Small intestine (tissue), 16 donors: ENCODE measurements at places on chromosomes 7 and 10. TPM values are rescaled to one million over a fixed set of nuclear protein-coding genes. Genes with fewer than 3 reads are reported as not detected.

The RNF148 gene
- polyA plus RNA-seq: 0.07 TPM

The CALML5 gene
- not detected for polyA plus RNA-seq

DNA sequence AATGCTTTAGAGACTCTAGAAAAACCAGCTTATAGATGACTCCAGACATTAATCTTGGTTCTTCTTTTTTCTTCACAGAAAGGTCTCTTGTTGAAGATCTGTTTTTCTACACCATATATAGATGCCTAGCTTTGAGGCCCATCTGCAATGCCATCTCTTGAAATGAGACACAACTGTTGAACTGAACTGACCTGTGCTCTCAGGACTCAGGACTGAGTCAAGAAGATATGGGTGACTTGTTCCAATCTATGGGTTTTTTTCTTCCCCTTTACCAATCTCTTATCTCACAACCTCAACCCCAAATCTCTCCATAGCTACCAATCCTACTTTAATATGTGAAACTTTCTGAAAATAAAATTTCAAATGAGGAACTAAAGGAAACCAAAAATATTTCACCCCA lies 194.7 kb downstream of the SNX13 start:
- DNase-seq: no peak

GRCh38 chr10:17811146-17811865 lies 2.2 kb downstream of the MRC1 start:
- no peak for DNase-seq

DNA sequence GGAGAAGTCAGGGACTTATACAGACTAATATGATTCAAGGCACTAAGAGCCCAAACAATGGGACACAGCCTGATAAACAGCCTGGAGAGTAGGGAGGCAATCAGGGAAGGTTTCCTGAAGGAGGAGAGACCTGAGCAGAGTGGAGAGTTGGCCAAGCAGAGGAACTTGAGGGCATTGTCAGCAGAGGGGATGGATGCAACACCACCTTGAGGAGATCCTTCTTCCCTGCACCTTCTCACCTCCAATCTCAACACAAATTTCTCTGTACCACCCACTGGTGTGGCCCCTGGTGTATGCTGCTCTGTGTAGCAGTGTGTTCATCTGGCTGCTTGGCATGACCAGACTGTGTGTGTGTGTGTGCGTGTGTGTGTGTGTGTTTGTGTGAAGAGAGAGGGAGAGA lies 146.2 kb downstream of the WDR11 start:
- DNase-seq: no peak

DNA sequence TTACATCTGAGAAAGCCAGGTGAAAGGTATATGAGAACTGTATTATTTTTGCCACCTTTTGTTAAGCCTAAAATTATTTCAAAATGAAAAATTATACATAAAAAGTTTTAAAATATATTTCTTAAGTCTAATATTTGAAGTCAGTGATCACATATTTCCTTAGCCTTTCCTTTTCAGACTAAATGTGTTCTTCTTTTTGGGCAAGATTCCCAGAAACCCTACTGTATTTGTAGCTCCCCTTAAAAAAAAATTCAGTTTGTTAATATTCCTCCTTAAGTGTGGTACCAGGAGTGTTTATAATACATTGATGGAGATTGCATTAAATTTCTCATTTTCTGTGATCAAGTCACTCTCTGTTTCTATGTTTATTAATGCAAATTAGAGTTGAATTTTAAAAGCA lies 22.8 kb downstream of the DNAJC1 start:
- no peak for DNase-seq

GRCh38 chr10:69908124-69908523 lies 106.4 kb downstream of the COL13A1 start:
- no peak for DNase-seq

The IMPDH1 gene
- 11.3 TPM for polyA plus RNA-seq

DNA sequence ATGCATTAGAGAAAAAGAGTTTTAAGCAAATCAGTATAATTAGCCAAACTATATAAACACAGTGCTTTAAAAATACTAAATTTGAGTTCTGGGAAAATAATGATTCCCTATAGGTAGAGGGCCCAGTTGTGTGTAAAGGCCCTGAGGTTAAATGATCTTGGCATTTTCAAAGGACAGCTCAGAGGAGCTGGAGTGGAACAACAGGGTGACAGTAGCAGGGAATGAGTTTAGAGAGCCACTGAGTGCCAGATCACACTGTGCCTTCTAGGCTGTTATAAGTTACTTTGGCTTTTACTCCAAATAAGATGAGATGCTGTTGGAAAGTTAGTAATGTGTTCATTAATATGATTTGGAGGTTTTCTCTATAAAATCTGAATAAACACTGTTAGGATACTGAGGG lies 34.6 kb downstream of the VWDE start:
- DNase-seq: no peak

DNA sequence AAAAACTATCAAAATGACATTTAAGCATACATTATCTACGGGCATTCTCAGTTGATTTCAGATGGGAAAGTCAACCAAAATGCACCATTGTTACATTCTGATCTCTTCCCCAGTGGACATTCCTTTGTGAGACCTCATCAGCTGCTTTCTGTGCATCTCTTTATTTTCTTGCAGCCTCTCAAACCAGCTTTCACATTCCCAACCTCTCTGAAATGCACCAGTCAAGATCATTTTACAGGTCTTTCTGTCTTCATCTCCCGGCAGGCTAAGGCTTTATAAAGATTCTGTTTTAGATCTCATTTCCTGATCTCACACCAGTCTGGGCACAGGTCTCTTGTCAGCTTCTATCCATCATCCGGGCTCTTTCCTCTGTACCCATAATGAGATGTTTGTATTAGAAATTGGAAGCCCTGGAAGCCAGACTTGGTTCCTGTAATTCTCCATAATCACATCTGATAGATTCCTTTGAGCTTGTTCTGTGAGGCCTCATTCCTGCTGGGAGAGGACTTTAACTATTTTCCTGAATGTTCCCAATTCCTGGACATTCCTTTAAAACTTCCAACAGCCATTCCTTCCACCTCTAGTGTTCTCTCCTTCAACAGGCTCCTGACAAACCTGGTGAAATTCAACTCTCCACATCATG lies 44.3 kb upstream of the ARL4A start:
- no peak for DNase-seq

DNA sequence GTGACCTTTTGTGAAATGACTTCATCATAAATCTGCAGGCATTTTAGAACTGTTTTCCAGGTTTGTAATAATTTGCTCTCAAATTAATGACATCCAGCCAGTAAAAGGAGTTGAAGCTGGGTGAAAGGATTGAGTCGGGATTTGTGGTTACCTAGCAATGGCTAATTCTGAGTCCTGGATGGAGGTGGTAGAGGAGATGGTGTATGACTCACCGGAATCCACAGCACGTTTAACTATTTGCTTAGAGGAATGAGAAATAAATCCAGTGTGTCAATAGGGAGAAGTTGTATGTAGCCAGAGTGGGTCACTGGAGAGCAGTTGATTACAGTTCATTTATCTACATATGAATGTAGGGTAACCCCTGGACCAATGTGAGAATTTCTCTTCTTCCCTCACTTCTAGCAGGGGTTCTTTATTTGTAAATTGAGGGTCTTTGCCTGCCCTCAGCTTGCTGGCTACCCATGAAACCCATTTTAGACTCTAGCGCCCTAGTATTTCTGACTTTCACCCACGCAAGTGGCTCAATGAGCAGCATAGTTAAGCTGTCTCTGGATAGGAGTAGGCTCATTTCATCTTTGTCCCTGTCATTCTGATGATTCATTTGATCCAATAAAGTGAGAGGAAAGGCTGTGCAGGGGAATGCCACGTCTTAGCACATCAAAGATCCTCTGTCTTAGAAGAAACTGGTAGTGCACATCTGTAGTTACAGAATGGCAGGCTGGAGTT lies 547.8 kb downstream of the SORCS3 start:
- peak; percentile 1 for DNase-seq

GRCh38 chr7:112290065-112290464 lies 83.6 kb downstream of the ZNF277 start:
- no peak for DNase-seq

The SPACDR gene
- 1.2 TPM for polyA plus RNA-seq

DNA sequence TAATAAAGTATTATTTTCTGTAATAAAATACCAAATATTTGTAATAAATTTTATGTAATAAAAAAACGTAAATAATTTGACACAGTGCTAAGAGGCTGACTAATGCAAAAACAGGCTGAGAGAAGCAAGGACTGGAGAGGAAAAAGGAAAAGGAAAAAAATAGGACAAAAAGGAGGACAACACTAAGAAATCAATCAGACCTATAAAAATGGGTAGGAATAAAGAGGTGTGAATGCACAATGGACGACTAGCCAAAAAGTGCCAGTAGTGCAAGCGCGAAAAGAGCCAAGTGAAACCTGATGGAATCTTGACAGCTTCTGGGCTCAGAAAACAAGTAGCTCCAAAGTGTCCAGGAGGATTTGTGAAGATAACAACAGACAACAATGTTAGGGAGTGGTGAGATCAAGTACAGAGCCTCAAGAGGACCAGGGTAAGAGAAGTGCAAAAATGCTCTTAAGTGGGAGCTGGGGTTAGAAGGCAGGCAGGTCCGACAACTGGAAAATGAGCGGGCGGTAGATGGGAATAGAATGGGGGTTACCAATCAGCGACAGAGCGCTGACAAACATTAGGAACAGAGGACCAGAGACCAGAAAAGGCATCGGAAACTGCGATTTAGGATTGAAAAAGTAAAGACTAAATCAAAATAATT lies 1.2 kb downstream of the BRAF start:
- DNase-seq: peak; percentile 58

GRCh38 chr7:20301311-20301939 lies 29.3 kb upstream of the ITGB8 start:
- DNase-seq: no peak

GRCh38 chr10:62805231-62806099 lies 945 bp downstream of the ADO start:
- DNase-seq: peak; percentile 48

The PDE6C gene
- polyA plus RNA-seq: 0.28 TPM

- no peak for DNase-seq
Observed at GRCh38 chr7:113790025-113790424, 128.8 kb downstream of the PPP1R3A start.

GRCh38 chr10:11057018-11057417 lies 39.3 kb downstream of the CELF2 start:
- no peak for DNase-seq

- no peak for DNase-seq
Observed at GRCh38 chr10:73991884-73992245, 6.1 kb upstream of the VCL start.

The MKLN1 gene
- 17.6 TPM for polyA plus RNA-seq

DNA sequence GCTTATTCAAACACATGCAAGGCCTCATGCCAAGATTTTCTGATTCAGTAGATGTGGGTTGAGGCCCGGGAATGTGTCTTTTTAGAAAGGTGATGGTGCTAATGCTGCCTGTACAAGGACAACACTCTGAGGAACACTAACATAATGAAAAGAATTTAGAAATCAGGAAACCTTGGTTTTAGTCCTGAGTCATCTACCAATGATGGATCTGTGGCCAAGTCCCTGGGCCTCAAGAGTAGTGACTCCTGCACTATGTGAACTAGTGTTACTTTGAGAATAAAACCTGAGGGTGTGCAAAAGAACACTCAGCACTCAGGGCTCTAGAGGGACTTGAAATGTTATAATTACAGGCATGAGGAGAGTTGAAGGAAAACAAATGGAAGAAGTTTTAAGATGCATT lies 741.7 kb upstream of the GALNT17 start:
- DNase-seq: no peak

DNA sequence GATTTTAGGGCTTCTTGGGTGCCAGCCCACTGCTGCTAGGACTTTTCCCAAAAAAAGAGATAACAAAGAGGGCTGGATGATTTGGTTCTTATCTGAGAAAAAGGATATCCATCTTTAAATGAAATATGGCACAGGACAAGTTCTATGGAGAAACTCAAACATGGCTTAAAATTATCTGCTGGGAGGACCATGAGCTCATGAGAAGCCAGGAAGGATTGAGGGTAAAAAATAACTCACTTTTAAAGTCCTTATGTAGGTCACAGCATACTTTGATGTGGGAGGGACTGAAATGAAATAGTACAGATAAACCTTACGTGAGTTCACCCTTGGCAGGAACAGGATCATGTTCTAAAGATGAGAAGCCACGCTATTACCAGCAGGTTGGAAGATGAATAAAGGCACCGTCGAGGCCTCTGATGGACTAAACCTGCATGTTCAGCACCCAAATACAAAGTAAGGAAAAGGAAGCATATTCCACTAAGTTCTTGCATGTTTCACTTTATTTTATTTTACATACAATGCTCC lies 369.2 kb upstream of the KLF6 start:
- no peak for DNase-seq

DNA sequence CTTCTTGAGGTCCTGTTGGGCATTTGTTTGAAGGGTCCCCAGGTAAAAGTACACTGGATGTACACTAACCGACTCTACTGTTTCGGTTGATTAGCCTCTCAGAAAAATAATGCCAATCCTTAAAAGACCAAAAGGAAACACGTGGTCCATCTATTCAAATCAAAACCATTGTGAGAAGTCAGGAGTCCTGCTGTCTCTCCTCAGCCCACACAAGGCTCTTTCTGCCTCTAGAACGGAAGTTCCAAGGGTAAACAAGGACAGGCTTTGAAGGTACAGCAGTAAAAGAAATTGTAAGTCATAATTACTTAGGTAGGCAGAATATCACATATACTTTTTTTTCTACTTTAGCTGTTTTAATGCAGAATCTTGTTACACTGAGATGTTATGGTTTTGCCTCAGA lies 71.7 kb upstream of the TPK1 start:
- DNase-seq: peak; percentile 11

The CFAP69 gene
- polyA plus RNA-seq: 4.7 TPM

GRCh38 chr7:34672430-34672829 lies 14.4 kb downstream of the NPSR1 start:
- DNase-seq: no peak

The GRID2IP gene
- not detected for polyA plus RNA-seq

The PLAU gene
- 11.1 TPM for polyA plus RNA-seq

The NEUROG3 gene
- polyA plus RNA-seq: 1.3 TPM

GRCh38 chr10:34954142-34954541 lies 136.0 kb downstream of the CUL2 start:
- peak; percentile 73 for DNase-seq

The TRIM8 gene
- 65.1 TPM for polyA plus RNA-seq
